ENCODE measurements at places on chromosomes 3 and 15.

DNA sequence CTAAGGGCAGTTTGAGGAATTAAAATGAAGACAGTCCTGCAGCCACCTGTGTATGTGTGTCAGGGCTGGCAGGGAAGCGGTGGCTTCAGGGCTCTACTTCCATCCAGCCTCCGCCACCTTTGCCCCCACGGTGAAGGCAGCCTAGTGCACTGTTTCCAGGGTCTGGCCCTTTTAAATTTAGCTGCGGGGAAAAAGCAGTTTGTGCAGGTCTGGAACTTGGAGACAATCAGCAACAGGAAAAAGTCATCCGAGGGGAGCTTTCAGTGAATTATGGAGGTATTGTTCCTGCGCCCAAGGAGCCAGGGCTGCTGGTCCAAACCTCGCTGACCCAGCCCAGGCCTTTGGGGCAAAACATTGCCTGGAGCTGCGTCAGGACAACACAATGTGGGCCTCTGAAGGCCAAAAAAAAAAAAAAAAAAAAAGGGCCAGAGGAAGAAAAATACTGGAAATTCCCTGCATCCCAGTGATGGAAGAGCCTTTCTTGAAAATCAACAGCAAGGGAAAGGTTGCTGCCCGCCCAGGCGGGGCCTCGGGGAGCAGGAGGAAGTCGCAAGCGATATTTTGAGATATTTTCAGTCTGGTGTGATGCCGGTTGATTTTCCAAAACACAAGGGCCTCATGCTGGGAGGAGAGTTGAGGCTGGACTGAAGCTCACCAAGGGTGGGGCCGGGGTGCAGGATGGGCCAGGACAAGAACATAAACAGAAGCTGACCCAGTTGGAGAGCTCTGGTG lies 25.5 kb upstream of the FGD5 start:
- DNase-seq: no peak

DNA sequence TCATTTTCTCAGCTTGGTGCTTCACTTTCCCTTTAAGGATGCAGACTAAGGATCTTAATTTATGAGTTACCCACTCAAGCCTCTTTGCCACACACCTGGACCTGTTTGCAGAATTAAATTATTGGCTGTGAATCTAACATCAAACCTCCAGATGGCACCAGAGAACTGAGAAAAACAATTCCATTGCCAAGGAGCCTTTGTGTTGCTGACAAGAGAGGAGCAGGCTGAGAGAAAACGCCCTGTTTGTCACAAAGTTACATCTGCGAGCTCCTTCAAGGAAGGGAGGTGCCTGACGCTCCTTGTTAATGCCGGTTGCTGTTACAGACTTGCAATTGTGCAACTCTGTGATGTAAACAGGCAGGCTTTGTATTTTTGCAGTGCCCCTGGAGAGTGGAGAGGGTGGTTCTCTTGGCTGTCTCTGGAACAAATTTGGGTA lies 36.3 kb upstream of the TMC3 start:
- peak; percentile 38 for DNase-seq

GRCh38 chr3:191696348-191696747 lies 235.4 kb downstream of the PYDC2 start:
- DNase-seq: no peak

GRCh38 chr15:33378866-33379480 lies 68.2 kb downstream of the RYR3 start:
- no peak for DNase-seq

GRCh38 chr15:70770863-70771262 lies 7.5 kb upstream of the UACA start:
- DNase-seq: no peak

GRCh38 chr3:10366651-10367101 lies 45.8 kb upstream of the SEC13 start:
- DNase-seq: no peak

- no peak for DNase-seq
These were observed 104.3 kb downstream of the NEO1 start for GRCh38 chr15:73156431-73157191.

DNA sequence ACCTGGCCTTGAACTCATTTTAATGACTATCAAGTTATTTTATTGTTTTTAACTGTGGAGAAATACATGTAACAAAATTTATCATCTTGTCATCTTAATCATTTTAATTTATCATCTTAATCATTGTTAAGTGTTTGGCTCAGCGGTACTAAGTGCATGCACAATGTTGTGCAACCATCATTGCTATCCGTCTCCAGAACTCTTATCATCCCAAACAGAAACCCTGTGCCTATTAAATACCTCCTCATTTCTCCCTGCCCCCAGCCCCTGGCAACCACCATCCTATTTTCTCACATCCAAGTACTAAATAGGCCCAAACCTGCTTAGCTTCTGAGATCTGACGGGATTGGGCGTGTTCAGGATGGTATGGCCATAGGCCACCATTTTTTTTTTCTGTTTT lies 51.5 kb upstream of the UBP1 start:
- DNase-seq: no peak

DNA sequence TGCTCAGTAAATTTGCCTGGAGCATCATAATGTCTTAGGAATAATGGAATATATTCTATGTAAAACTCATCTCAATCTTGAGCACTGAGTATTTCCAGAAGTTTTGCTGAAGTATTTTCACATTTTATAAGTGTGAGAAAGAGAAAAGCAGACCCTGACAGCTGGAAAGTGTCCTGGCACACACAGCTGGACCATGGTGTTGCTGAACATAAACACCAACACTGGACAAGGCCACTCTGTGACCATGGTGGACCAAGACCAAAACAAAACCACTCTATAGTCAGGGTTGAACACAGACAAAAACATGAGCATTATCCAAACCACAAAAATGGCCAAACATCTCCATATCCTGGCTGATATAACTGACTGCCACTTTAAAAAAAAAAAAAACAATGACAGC lies 15.1 kb upstream of the SGO1 start:
- DNase-seq: no peak

DNA sequence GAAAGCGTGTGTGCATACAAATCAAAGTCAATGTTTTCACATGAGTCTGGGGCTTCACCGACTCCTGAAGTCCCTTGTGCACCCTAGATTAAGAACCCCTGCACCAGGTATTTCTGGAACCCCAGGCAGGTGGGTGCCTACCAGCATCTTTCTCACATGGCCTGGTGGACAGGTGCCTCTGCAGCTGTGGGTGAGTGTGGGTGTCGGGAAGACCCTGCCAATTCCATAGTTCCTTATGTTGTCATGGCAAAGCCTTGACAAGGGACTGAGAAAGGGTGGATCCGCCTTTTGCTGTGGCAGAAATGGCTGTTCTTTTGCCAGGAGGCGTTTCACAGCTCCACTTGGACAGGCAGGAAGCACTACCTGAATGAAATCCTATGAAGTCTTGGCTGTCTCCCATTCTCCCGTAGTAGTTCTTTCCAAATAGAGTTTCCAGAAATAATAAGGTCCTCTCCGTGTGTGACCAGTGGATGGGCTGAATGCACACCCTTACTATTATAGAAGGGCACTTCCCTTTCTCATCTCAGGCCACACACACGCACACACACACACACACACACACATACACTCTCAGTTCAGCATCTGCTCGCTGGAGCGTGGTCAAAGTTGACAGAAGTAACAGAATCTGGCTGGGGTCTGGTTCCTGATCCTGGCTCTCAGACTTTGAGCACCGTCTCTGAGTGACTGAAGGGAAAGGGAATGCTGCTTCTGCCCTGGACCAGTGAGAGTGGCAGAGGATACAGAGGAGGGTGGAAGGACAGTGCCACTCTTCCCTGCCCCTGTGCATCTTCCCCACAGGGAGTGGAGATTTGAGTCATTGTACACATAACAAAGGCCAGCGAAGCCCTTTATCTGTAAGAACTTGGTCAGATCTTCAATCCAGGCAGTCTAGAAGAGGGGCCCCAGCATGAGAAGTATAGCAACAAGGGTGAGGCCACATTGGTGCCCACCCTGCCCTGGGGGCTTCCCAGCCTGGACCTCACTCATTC lies 38.7 kb downstream of the PDIA5 start:
- no peak for DNase-seq

- no peak for DNase-seq
These were observed 133.9 kb upstream of the PLXNA1 start for GRCh38 chr3:126848991-126849390.

DNA sequence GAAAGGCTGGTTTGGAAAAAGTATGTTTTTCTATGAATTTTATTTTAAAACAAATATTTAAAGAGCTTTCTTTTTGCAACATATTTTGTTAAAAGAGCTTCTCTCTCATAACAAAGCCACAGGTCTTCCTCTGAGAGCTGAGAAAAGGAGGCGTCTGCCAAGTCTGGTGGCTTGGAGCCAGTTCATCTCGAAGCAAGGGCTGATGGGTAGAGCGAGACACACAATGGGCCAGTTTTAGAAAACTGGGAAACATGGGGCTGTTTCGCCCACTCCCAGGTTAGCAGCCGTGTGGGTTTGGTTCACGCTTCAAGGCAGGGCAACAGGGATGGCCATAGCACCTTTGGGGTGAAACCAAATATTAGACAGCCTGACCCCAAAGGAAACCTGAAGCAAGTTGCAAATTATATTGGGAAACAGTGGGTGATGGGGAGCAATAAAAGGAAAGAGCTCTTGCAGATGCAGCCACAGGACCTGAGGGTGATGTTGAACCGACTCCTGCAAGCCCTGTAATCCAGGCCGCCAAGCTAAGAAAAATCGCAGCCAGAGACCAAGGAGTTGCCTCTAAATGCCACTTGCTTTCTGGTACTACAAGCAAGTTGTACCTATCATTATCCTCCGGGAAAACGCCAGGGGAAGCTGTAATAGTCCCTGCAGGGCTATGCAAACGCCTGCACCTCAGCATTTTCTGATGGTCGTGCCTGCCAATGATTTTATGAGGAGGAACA lies 88.4 kb upstream of the GALNT15 start:
- DNase-seq: no peak

- no peak for DNase-seq
These were observed 239.6 kb downstream of the GBE1 start for GRCh38 chr3:81521855-81522254.

DNA sequence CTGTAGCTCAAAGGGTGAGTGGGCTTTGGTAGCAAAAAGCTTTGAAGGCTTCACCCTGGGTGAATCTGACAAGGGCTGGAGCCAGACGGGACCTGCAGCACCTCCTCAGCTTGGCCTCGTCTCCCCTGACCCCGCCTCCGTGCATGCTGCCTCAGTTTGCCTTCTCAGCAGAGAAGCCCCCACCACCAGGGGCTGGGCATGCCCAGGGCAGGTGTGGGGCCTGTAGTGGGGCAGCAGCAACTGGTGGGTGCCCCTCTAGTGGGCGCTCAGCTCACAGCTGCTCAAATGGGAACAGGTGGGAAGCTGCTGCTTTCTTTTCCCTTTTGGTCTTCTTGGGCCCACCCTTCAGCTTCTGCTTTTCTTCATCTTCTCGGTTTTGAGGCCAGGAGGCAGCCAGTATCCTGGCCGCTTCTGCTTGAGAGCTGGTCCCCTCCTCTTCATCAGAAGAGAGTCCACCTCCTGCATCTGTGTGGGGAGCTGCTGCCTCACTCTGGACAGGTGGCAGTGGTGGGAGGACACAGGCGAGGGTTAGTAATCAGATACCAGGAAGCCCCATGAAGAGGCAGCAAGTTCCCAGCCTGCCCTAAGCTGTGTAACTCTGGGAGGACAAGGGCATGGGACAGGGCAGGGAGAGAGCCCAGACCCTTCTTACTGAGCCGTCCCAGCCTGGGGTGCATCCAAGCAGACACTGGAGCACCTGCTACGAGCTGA lies 21.0 kb downstream of the TMEM43 start:
- DNase-seq: no peak

DNA sequence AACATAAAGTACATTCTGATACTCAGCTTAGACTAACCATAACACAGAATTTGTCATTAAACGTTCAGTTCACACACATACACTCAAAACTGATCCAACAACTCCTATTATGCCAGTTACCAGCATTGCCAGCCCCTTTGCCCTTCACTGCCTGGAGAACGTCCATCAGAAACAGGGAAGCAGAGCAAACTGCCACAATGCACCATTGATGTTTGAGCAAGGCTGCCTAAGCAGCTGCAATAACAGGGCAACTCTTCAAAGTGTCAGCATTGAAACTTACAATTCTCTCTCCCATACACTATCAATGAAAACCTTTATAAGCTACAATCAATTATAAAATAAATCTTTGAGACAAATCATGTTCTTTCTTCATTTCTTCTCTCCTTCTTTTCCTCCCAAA lies 85.1 kb downstream of the ZBTB20 start:
- no peak for DNase-seq

Data from CD4-positive, alpha-beta memory T cell (primary cell).